ENCODE measurements at places on chromosomes 6 and 20. TPM values are rescaled to one million over a fixed set of nuclear protein-coding genes. Genes with fewer than 3 reads are reported as not detected.

OXT gene
- total RNA-seq: not detected

LAMP5 gene
- not detected for total RNA-seq

DNA sequence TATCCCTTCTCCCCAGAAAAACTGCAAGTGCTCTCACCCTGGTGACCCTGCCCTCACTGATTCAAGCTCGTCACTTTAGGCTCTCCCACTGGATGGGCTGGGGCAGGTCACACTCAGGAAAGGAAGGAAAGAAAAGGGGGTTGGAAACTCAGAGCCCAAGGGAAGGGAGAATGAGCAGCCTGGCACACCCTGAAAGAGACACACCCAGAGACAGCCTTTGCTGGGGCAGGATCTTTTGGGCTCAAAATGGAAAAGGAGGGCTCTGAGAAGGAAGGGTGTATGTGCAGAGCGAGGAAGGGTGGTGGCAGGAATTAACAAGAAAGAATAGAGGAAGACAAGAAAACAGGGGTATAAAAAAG, 2.5 kb downstream of the PPP1R18 start:
- no peak for DNase-seq

DNA sequence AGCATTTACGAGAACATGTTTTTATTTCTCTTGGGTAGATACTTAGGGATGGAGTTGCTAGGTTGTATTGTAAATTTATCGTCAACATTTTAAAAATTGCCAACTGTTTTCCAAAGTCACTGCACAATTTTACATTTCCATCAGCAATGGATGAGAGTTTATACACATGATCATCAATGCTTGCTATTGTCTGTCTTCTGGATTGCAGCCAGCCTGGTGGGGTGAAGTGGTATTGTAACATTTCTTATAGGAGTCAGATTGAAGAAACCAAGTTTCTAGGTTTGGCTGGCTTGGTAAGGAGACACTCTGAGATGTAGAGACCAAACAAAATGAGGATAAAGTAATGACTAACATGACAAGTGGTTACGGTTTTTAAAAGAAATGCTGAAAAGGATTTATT, 57.1 kb upstream of the HDDC2 start:
- DNase-seq: no peak

GRCh38 chr20:62499758-62500236, 24.0 kb upstream of the GATA5 start:
- DNase-seq: no peak

GRCh38 chr6:147711476-147711875, 203.0 kb downstream of the SAMD5 start:
- no peak for DNase-seq
